ENCODE measurements at places on chromosomes 7 and 10.

- DNase-seq, result peak; percentile 88
Observed at GRCh38 chr10:88926566-88927415, 25.8 kb downstream of the ACTA2 start.

DNA sequence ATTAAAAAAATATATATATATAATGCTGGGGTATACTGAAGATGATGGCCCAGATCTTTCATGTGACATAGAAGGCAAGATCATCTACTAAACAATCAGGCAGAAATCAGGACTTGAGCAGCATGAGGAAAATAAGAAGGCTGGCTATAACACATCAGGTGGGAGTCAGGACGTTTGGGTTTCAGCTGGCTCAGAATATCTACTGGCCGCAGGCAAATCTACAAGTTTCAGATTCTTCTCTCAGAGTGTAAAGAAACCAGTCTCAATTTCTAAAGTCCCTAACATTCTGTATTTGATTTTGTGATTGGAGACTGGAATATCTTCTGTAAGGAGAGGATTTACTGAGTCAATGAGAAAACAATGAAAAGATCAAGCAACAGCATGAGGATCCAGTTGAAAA is 37.7 kb upstream of the FAM3C start:
- no peak for DNase-seq

DNA sequence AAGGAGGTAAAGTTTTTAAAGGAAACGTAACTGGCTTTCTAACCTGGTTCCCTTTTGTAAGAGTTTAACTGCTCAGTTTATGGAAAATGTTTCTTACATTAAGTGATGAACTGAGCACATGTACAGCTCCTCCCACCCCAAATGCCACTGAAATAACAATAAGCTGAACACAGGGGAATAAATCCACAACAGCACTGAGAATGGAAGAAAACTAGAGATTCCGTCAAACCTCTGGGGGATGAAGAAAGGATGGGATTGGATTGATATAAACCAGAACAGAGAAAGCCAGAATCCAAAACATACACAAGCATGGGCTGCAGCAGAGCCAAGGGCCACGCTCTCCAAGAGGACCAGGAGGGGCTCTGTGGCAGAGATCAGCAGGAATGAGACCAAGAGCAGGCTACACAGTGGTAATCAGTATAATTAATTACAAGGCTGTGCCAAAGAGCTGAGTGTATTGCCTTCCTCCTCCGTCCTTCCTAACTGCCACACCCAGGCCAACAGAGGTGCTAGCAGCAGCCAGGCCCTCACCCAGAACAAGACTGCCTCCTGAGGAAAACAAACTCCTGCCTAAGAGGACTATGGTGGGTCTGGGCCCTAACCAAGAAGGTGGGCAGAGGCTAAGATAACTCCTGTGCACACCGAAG is 73.9 kb downstream of the KIAA1549 start:
- DNase-seq, result peak; percentile 22

DNA sequence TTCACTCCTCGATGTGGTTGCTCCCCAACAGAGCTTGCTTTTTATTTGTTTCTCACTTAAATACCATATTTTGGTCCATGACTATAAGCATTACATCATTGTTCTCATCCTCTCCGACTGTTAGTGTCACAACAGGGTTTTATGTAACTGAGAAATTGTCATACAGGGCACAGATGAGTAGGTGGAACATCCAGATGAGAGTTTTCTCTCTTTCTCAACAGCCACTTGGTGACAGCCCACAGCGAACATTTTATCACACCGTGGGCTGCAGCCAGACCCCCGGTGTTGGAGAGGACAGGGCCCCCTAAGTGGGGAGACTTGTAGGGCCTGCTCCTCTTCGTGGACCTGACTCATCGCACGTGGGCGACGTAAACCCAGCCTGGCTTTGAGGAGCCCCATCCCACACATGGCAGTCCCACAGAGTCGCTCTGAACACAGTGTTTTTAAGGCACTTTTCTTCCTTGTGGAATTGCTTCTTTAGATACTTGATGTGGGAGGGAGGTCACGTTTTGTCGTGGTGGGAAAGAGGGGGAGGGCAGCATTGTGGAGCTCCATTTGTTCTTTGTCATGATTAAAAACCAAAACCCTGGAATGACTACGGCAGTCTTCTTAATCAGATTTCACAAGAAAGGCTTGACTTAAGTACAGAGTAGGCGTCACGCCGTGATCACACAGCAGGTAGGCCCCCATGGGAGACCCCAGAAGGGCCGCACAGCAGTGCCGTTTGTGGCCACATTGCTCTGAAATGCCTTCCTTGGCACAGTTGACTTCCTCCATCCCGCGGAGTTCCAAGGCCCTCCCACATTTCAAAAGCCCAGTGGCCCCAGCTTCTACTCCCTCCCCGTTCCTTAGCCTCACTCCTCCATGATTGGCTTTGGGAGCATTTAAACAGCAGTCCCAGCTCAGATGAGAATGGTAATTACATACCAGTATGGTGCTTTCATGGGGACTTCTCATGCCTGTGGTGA is 220.6 kb downstream of the CCDC3 start:
- DNase-seq, result no peak

- no peak for DNase-seq
Observed at GRCh38 chr7:116948934-116949333, 4.4 kb upstream of the ST7 start.

- DNase-seq, result peak; percentile 79
Observed at GRCh38 chr7:27169658-27170425, 4.3 kb downstream of the HOXA10 start.

GRCh38 chr10:61943674-61944378 is 42.3 kb downstream of the ARID5B start:
- peak; percentile 77 for DNase-seq

DNA sequence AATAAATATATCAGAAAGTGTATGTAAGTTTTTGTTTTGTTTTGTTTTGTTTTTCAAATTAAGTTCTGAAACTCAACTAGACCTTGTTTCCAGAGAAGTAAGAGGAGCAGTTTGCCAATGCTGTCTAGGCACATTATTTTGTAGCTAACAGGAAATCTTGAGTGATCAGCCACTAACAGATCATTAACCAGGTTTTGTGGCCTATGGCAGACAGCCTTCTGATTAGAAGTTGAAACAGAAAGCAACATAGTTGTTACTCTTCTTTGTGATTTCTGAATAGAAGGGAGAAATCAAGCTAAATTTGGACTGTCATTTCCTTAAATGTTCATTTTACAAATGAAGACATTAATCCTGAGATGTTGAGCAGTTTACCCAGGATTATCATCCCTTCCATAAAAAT is 142.6 kb downstream of the PLXDC2 start:
- DNase-seq, result no peak

DNA sequence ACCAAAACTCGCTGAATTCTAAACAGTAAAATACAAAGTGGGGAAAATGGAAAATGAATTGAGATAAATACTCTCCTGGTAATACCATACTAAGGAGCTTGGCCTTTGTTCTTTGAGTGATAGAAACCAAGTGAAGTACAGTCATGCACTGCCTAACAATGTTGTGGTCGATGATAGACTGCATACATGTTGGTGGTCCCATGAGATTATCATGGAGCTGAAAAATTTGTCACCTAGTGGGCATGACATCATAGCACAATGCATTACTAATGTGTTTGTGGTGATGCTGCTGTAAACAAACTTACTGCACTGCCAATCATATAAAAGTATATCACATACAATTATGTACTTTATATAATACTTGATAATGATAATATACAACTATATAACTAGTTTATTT is 419.1 kb downstream of the ARL4A start:
- DNase-seq, result peak; percentile 6

GRCh38 chr7:81140775-81141174 is 221.9 kb upstream of the SEMA3C start:
- no peak for DNase-seq

GRCh38 chr10:65348637-65349036 is 1577.2 kb upstream of the LRRTM3 start:
- DNase-seq, result no peak

DNA sequence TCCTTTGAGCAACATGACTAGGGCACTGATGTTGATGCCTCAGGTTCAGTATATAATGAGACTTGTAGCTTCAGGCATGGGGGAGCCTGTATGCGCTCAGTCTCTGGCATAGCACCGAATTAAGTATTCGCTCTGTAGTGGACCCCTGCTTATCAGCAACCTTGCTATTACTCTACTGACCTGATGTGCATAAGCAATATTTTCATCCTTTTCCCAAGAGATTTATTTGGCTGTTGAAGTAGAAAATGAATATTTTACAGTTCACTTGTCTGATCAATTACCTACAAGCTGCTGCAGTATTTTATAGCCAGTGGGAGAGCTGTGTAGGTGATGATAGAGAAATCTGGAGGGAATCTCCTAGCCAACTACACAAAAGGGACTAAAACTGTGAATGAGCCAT is 781.6 kb upstream of the PHF14 start:
- no peak for DNase-seq

- no peak for DNase-seq
Observed at GRCh38 chr10:132850246-132850645, 64.3 kb upstream of the NKX6-2 start.

DNA sequence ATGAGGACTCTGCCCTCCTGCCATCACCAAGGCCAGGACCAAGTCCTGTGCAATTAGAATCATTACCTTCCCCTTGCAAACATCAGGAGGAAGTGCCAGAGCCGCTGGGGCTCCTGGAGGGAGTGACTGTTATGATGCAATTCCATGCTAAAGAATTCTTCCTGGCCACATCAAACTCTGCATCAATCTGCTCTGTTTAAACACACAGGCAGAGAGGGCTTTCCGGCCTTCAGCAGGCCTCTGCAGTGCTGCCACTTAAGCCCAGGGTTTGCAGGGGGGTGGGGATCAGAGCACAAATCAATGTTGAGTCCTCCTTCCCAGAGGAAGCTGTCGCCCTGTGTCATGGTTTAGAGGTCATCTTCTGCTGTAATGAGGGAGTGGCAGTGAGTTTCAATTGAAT is 58.1 kb downstream of the CTBP2 start:
- peak; percentile 41 for DNase-seq

- DNase-seq, result no peak
Observed at GRCh38 chr7:22731766-22732165, 4.8 kb downstream of the IL6 start.

DNA sequence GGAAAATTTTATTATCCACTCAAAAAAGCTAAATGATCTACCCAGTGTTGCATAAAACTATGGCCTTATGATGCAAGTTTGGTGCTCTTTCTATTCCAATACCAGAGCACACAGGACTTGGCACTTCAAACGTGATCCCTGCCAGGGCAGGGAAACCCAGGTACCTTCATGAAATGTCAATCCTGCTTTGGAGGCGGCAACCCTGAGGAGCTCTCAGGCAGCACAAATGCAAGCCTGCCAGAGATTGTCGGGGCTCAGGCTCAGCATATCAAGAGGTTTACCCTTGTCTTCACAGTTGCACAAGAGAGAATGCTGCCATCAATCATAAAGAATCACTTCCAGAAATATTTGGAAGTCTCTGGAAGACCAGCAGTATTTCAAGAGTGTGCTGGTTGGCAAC is 151.5 kb downstream of the GLI3 start:
- no peak for DNase-seq

GRCh38 chr7:140084142-140084655 is 21.4 kb upstream of the PARP12 start:
- no peak for DNase-seq

DNA sequence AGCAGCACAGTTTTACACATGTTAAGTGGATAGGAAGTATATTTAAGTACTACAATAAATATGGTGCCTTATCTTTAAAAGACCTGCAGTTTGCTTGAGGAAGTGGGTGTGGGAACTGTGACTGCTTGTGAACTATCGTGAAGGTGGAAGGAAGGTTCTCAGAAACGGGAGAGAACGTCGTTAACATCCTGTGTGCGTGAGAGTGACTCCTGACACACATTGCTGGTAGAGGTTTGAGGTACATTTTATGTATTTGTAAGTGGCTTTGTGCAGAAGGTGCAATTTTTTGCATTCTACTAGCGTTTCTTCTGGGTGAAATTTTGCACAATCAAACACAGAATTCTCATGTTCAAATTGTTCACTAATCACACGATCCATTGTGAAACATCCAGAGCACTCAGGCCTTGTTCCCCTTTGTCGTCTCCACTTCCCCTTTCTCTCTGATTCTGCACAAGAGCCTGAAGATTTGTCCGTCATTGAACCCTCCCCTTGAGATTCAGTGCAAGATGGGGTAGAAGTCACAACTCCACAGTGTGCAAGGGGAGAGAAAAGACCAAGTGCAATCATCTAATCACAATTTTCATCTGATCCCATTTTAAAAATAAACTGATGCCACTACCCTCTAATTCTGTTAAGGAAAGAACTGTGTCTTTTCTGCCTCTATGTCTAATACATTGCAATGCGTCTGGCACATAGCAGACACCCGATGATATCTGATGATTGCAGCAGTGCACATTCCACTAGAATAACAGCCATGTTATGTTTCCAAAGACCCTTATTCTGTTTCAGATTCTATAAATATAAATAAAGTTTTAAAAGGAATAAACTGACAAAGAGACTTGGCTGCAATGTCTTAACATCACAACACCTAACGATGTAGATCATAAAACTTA is 279.9 kb downstream of the NEBL start:
- DNase-seq, result no peak

DNA sequence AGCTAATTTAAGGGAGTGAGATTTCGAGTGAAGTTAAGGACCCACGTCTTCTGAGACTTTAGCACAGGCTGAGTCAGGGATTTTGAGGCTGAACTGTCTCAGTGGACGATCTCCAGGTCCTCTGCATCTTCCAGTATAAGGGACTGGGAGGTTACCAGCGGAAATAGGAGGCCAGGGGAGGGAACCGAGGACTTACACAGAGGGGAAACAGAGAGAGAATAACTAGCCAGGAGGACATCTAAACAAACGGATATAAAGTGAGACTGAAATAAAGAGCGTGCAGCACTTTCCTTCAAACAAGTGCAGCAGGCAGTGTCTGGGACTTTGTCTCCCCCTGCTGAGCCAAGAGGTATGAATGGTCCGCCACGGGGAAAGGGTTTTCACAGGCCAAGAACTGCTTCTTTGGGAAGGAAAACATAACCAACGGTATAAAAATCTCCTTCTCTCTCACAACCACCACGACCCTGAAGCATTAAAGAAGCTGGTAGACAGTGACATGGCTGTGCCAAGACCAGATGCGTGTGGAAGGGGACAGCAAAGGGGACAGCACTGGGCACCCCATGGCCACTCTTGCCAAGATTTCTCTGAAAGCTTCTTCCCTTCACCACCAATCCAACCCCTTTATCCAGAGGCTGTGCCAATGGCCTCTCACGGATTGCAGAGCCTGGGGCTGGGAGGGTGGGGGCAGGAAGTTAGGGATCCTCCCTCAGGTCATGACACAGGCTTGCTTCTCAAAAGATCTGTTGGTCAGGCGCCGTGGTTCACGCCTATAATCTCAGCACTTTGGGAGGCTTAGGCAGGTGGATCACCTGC is 72.0 kb downstream of the SLC37A3 start:
- DNase-seq, result peak; percentile 85

DNA sequence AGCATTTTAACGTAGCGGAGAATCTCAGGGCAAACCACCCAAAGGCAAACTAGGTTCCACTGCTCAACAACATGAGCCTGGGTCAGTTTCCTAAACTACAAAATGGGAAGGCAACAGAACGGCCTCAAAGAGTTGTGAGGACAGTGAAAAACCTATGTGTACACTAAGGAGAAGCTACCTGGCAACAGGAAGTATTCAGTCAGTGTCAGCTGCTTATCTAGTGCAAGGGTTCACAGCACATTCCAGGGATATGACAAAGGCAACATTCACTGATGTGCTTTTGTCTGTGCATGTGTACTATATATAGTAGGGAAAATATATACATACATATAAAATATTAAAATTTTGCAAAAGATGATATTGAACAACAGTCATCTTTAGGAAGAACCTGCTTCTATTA is 17.2 kb downstream of the NUDCD3 start:
- peak; percentile 43 for DNase-seq

GRCh38 chr10:46254007-46254383 is 32.8 kb upstream of the ANTXRL start:
- no peak for DNase-seq
